HepG2 (cell line): ENCODE measurements at places on chromosomes 3 and 15. TPM values are rescaled to one million over a fixed set of nuclear protein-coding genes. Genes with fewer than 3 reads are reported as not detected.

PLIN1 gene
- 0.73 and 1.2 TPM in 2 replicates for total RNA-seq

TRPM1 gene
- not detected in 2 replicates for total RNA-seq

GRCh38 chr3:36124118-36124796, 256.0 kb upstream of the STAC start:
- no peak overlapping the region for H3K4me3 ChIP-seq
- H3K27ac ChIP-seq: no peak overlapping the region
- no peaks in the 10 kb centered on the region for H3K27me3 ChIP-seq
- H3K4me1 ChIP-seq: no peaks in the 10 kb centered on the region
- peak; percentile 38 for DNase-seq
- no peaks in the 10 kb centered on the region for H3K36me3 ChIP-seq

- H3K36me3 ChIP-seq: no peaks in the 10 kb centered on the region
- H3K27me3 ChIP-seq: no peaks in the 10 kb centered on the region
- peak overlapping the region; percentile 64 for H3K27ac ChIP-seq
- H3K4me3 ChIP-seq: peak overlapping the region; percentile 57
- peak; percentile 59 for DNase-seq
- peaks cover 29% of the 10 kb centered on the region for H3K4me1 ChIP-seq
Measured at GRCh38 chr3:101827211-101828174, 21.8 kb upstream of the NFKBIZ start.

- H3K4me1 ChIP-seq: no peaks in the 10 kb centered on the region
- no peak overlapping the region for H3K4me3 ChIP-seq
- no peaks in the 10 kb centered on the region for H3K27me3 ChIP-seq
- no peak for DNase-seq
- no peak overlapping the region for H3K27ac ChIP-seq
Measured at GRCh38 chr3:119768668-119769393, 13.1 kb upstream of the NR1I2 start.

GRCh38 chr3:189941679-189942078, 179.0 kb downstream of the P3H2 start:
- peak; percentile 79 for DNase-seq
- no peak overlapping the region for H3K4me3 ChIP-seq
- no peaks in the 10 kb centered on the region for H3K27me3 ChIP-seq
- no peak overlapping the region for H3K27ac ChIP-seq

DNA sequence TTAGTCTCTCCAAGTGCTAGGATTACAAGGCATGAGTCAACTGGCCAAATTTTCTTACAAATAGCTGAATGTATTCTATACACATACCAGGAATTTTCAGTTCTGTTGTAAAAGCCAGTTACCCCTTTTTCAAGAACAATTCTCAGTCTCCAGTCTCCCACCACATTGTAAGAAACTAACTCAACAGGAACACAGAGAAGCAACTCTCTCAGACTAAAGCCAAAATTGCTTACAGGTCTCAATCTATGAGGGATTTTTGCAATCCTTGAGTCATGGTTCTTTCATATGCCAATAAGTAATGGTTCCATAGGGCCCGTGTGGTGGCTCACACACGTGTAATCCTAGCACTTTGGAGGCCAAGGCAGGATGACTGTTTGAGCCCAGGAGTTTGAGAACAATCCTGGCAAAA, 8.5 kb downstream of the IP6K2 start:
- no peak overlapping the region for H3K27ac ChIP-seq
- no peak for DNase-seq
- H3K4me1 ChIP-seq: peaks cover 35% of the 10 kb centered on the region
- no peak overlapping the region for H3K4me3 ChIP-seq
- peaks cover 17% of the 10 kb centered on the region for H3K36me3 ChIP-seq
- H3K27me3 ChIP-seq: no peaks in the 10 kb centered on the region
